ENCODE measurements at places on chromosomes 4 and X.

- DNase-seq = no peak
Observed at GRCh38 chr4:22428441-22428840, 87.4 kb downstream of the ADGRA3 start.

DNA sequence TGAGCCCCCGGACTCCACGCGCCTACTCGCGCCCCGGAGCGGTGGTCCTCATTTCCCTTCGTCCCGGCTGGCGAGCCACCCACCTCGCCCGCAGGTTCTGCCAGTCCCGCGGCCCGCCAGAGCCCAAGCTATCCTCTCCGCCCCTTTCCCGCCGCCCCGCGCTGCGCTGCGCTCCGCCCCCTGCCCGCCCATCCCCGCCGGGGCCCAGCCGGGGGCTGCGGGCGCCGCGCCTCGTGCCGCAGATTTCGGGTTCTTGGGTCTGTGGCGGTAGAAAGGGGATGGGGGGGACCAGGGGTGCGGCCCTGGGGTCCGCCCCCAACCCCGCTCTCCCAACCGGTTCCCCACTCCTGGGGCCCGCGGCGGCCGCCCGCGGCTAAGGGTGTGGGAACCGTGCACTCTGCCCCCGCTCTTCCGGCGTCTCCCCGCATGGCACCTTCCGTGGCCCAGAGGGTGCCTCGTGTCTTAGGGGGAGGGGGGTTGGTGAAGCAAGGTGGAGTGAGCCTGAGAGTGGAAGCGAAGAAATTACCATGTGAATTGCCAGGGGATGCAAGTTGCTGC is 650.8 kb upstream of the DIPK2B start:
- DNase-seq = peak; percentile 88

DNA sequence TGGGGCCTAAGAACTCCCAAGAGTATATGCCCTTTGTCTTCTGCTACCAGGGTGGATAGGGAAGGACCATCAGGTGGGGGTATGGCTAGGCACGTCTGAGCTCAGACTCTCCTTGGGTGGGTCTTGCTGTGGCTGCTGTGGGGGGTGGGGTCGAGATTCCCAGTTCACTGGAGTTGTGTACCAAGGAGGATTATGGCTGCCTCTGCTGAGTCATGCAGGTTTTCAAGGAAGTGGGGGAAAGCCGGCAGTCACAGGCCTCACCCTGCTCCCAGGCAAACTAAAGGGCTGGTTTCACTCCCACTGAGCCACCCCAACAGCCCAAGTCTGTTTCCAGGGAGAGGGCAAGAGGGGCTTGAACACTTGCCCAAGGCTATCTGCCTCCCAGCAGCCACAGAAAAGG is 249.7 kb downstream of the NR3C2 start:
- no peak for DNase-seq

- peak; percentile 93 for DNase-seq
Observed at GRCh38 chrX:137982472-137983172, 416.7 kb downstream of the ZIC3 start.

DNA sequence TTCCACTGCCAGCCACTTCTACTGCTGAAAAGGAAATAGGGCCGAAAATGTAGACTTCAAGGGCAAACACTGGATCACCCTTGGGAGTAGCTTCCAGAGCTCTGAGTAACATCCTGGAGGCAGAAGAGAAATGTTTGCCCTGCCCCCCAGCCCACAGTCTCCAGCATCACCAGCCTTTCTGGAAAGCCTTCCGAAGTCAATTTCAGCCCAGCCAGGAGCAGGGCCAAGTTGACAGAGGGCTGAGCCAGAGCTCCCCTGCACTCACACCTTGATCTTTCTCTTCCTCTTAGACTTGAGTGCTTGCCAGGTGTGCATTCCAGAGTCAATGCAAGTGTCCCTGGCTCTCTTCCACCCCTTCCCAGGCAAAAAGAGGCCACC is 35.2 kb downstream of the SLC25A5 start:
- no peak for DNase-seq

- no peak for DNase-seq
Observed at GRCh38 chr4:32423267-32423666, 1703.1 kb downstream of the PCDH7 start.

GRCh38 chr4:187665086-187665485 is 330.5 kb upstream of the ZFP42 start:
- DNase-seq = no peak

GRCh38 chrX:129823115-129823514 is 20.6 kb downstream of the ZDHHC9 start:
- DNase-seq = peak; percentile 70

DNA sequence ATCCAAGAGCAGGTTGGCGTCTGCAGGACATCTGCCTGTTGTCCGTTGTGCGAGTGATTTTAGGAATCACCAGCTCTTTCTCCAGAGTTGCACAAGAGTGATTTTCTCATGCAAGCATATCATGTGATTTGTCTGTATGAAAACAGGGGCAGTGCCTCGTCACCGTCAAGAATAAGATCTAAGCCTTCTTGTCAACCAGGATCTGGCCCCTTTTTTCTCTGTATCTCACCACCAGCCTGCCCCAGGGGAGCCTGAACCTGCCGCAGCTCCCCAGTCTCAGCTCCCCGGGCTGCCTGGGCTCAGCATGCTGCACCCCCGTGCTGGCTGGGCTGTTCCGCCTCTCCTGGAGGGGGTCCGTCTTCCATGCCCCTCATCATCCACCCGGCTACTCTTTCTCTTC is 90.5 kb downstream of the STOX2 start:
- DNase-seq = no peak

DNA sequence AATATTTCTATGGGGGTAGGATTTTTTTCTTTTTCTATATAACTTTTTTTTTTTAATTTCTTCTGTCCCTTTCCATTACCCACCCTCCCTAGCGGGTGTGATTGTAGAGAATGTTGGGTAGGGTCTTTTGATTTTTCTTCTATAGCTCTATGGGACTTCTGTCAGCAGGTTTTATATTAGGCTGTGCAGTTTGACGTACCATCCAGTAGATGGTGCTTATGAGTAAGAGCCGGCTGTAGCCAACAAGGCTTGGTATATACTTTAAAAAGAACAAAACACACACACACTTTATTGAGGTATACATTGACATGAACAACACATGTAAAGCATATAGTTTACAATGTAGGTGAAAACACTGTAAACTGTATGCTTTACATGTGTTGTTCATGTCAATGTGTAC is 247.9 kb upstream of the POF1B start:
- peak; percentile 20 for DNase-seq

GRCh38 chr4:1374706-1375045 is 27.7 kb downstream of the UVSSA start:
- no peak for DNase-seq

DNA sequence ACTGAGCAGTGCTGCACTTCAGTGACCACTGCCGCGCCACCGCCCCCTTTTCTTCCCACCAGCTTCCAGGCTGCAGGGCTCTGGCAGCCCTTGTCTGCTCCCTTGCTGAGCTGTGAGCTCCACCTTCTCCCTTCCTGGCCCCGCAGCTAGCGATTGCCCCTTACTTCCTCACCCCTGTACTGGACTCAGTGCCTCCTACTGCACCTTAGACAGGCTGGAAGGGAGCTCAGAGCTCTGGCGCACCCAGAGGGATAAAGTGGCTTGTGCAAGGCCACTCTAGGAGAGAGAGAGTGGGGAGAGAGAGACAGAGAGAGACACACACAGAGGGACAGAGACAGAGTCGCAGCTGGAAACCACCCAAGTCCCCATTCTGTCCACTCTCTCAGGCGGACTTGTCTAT is 6.0 kb downstream of the RASL11B start:
- DNase-seq = no peak
